ENCODE measurements at places on chromosomes 13 and 19.

DNA sequence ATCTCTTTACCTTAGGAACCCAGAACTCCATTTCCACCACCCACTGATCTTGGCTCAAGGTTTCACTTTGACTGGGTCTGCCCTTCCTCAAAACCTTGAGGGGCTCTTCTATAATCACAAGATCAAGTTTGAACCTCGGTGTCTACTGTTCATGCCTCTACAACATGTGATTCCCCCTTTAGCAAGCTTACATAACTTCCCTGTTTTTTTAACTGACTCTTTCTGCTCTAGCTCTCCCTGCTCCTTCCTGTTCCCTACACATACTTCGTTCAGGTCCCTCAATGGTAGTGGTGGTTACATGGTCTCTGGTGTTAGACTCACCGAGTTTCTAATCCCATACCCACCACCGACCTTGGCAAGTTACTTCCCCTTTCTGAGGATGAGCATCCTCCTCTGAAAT lies 26.7 kb downstream of the CEACAM8 start:
- no peak for DNase-seq

DNA sequence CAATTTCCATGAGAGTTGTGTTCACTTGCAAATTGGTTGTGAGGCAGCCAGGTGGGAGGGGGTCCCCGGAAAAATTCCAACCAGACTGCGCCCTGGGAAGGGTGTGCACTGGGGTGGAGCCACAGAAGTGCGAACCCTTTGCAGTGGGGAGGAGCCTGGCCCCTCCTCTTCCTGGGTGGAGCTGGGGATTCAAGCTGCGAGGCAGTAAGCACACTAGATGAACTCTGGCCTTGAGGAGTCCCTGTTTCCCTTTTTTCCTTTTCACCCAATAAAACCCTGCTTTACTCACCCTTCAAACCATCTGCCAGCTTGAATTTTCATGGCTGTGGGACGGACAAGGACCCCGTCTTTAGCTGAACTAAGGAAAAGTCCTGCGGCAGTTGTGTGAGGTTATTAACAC lies 31.0 kb upstream of the MBNL2 start:
- no peak for DNase-seq

DNA sequence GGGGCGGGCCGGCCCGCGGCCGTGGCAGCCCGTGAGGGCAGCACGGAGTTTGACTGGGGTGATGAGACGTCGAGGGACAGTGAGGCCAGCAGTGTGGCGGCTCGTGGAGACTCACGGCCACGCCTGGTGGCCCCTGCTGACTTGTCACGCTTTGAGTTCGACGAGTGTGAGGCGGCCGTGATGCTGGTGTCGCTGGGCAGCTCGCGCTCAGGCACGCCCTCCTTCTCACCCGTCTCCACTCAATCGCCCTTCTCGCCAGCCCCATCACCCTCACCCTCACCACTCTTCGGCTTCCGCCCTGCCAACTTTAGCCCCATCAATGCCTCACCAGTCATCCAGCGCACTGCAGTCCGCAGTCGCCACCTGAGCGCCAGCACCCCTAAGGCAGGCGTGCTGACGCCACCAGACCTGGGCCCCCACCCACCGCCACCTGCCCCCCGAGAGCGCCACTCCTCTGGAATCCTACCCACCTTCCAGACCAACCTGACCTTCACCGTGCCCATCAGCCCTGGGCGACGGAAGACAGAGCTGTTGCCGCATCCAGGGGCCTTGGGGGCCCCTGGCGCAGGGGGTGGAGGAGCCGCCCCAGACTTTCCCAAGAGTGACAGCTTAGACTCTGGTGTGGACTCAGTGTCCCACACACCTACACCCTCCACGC lies 4.5 kb downstream of the CIC start:
- DNase-seq = no peak

- DNase-seq = no peak
These were observed 2584.1 kb upstream of the PCDH20 start for GRCh38 chr13:63999614-64000305.

DNA sequence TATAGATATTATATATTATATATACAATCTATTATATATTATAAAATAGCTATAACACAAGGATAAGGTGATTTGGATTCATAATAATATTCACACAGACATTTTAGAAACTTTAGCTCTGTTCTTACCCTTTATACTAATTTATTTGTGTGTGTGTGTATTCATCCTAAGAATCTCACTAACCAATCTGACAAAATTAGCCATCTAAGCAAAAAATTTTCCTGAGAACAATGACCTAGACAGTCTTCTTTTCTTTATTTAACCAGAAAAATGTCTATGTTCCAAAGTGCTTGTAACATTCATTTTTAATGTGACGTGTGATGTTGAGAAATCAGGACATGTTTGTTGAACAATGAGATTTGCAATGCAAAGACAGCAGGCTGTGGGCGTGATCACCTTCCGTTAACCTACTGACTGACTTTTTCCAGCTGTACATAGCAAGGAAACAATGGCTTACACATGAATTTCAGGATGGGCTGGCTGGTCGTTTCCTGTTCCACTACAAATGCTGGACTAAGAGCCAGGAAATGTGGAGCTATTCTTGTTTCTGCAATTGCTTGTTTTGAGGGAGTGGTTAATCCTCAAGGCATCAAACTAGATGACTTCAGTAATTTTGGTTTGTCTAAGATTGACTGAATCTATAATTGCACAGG lies 634.6 kb upstream of the ARGLU1 start:
- no peak for DNase-seq

- DNase-seq = no peak
These were observed 26.9 kb downstream of the PCCA start for GRCh38 chr13:100115693-100116254.

DNA sequence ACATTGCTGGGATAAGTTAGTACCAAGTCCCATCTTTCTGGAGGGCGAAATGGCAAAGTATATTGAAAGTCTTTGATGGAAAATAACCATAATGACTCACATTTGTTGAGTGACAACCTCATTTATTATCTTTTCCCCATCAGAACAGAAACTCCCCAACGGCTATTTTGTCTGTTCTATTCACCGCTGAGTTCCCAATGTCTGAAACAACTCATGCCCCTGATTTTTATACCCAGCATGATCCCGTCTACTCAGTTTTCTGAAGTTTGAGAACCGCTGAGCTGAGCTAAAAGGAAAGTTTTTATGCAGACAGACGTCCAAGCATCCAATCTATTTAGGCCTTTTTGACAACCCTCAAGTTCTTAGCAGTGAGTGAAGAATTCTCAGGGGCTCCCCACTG lies 7.8 kb upstream of the TINCR start:
- no peak for DNase-seq

DNA sequence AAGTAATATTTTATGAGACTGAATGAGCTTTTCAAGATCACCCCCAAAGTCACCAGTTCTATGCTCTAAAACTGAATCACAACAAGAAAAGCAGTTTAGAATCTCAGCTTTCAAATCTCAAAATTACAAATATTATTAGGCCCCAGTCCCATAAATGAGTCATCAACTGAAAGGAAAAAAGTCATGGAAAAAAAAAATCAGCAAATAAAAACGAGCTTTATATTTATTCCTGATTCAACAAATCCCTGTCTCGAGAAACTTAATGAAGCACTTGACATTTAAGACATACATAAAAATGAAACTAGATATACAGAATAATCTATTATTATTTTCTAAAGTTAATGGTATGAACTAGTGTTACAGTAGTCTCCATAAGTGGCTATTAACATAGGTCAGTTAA lies 203.0 kb downstream of the DIAPH3 start:
- DNase-seq = no peak

DNA sequence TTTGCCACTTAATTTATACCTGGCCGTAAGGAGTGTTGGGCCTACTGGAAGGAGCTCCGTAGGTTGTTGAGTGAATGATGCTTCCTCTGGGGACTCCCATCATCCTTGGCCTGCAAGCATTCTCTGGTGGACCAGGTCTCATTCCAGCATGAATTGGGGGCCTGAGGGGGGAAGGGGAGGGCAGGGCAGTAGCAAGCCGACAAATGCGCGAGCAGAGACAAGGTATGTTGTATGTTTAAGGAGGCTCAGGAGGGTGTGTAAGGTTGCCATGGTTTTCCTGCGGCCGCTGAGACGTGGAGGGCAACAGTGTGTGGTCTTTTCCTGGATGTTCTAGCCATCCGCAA lies 749 bp downstream of the ZNF264 start:
- DNase-seq = no peak

Data from activated T-cell treated with anti-CD3 and anti-CD28 coated beads for 4 hours (primary cell).